Vagina (tissue), 2 donors: ENCODE measurements at places on chromosomes 4 and X.

- no peaks in the 10 kb centered on the region for H3K27me3 ChIP-seq
- H3K4me1 ChIP-seq, result peaks cover 15% of the 10 kb centered on the region
- no peak for DNase-seq
- H3K36me3 ChIP-seq, result no peaks in the 10 kb centered on the region
- no peak overlapping the region for H3K4me3 ChIP-seq
These were observed 2.5 kb downstream of the BMP3 start for GRCh38 chr4:81032771-81033684.

DNA sequence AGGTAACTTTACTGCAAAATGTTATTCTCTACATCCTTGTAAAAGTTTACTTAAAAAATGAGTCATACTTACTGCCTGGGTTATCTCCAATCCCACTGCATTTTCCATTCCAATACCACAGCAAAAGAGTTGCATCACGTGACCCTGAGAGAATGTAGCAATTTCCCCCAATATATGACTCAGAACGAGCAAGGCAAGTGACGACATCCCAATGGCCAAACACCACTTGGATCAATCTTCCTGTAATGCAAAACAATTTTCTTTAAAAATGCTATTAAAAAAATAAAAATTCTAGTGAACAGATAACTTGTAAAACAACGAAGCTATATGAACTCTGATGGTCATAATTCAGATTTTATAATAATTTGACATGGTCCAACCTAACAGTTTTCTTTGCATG is 224.3 kb downstream of the DCLK2 start:
- no peaks in the 10 kb centered on the region for H3K36me3 ChIP-seq
- no peaks in the 10 kb centered on the region for H3K27me3 ChIP-seq
- no peak overlapping the region for H3K27ac ChIP-seq
- no peaks in the 10 kb centered on the region for H3K4me1 ChIP-seq

GRCh38 chrX:14032406-14032805 is 2.7 kb upstream of the GEMIN8 start:
- peaks cover 9% of the 10 kb centered on the region for H3K4me1 ChIP-seq
- no peak for DNase-seq
- peak overlapping the region; percentile 4 for H3K27ac ChIP-seq
- H3K27me3 ChIP-seq, result no peaks in the 10 kb centered on the region
- no peak overlapping the region for H3K4me3 ChIP-seq
- H3K36me3 ChIP-seq, result no peaks in the 10 kb centered on the region

DNA sequence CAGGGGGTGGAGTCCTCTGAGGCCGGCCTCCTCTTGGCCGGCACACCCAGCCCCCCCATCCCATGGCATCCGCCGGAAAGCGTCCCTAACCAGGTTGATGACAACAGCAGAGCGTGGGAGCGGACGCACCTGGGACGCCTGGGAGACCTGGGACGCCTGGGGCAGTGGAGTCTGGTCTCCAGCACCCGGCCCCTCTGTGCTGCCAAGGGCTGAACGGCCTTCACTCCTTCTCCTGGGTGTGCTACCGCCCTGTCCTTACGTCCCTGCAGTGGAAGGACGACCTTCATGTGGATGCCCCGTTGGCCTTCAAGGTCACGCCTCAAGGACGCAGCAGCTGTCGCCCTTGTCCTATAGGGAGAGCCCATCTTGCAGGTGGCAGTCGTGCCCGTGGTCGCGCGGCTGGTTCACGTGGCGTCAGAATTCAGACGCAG is 26.9 kb downstream of the NKX1-1 start:
- no peak for DNase-seq
- H3K4me1 ChIP-seq, result no peaks in the 10 kb centered on the region
- H3K27ac ChIP-seq, result no peak overlapping the region
- peaks cover 10% of the 10 kb centered on the region for H3K36me3 ChIP-seq

GRCh38 chr4:186787536-186787935 is 63.9 kb upstream of the FAT1 start:
- H3K27me3 ChIP-seq, result no peaks in the 10 kb centered on the region
- no peaks in the 10 kb centered on the region for H3K4me1 ChIP-seq
- no peak for DNase-seq
- H3K36me3 ChIP-seq, result no peaks in the 10 kb centered on the region
- no peak overlapping the region for H3K4me3 ChIP-seq

DNA sequence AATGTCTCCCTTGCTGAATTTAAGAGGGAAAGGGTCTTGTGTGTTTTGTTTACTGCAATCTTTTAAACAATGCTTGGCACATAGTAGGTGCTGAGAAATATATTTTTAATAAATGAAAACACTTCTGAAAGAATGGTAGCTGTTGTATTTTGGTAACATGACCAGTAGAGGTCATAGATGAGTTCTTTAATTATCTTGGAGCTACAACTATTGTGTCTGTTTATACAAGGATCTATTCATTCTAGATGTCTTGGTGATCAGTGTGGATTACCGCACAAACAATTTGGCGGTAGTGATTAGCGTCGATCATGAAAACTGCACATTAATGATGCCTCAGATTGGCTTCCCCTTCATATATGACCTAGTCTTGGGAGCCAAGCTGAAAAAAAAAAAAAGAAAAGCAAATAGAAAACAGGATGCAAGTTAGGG is 21.4 kb upstream of the SCRG1 start:
- H3K27ac ChIP-seq, result no peak overlapping the region
- H3K27me3 ChIP-seq, result no peaks in the 10 kb centered on the region
- DNase-seq, result no peak
- no peak overlapping the region for H3K4me3 ChIP-seq
- no peaks in the 10 kb centered on the region for H3K36me3 ChIP-seq

DNA sequence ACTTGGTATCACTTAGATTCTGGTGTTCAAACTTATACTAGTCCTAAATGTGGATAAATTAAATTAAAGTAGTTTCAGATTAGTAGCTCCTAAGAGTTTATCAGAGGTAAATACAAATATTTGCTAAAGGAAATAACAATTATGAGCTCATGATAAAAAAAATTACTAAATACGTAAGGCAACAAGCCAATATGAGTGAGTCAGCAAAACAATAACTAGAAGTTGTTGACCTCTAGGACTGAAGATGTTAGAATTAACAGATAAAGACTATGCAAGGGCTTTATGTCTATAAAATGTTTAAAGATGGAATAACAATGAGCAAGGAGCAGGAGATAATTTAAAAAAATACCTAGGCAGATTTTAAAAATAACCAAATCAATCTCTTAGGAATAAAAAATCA is 195.8 kb downstream of the CLCN4 start:
- no peak for DNase-seq
- H3K27ac ChIP-seq, result no peak overlapping the region
- no peaks in the 10 kb centered on the region for H3K4me1 ChIP-seq
- no peaks in the 10 kb centered on the region for H3K36me3 ChIP-seq
- no peak overlapping the region for H3K4me3 ChIP-seq

GRCh38 chrX:15501506-15501905 is 899 bp downstream of the BMX start:
- H3K27ac ChIP-seq, result no peak overlapping the region
- H3K27me3 ChIP-seq, result no peaks in the 10 kb centered on the region
- H3K4me1 ChIP-seq, result no peaks in the 10 kb centered on the region
- H3K4me3 ChIP-seq, result no peak overlapping the region

- no peaks in the 10 kb centered on the region for H3K4me1 ChIP-seq
- H3K27ac ChIP-seq, result no peak overlapping the region
- no peaks in the 10 kb centered on the region for H3K27me3 ChIP-seq
- no peaks in the 10 kb centered on the region for H3K36me3 ChIP-seq
These were observed 2.3 kb upstream of the SASH3 start for GRCh38 chrX:129777218-129778030.

- peaks cover 20% of the 10 kb centered on the region for H3K4me1 ChIP-seq
- H3K27me3 ChIP-seq, result no peaks in the 10 kb centered on the region
- DNase-seq, result no peak
- no peaks in the 10 kb centered on the region for H3K36me3 ChIP-seq
- no peak overlapping the region for H3K4me3 ChIP-seq
These were observed 28.6 kb upstream of the KIAA0232 start for GRCh38 chr4:6753891-6754290.

- H3K27ac ChIP-seq, result no peak overlapping the region
These were observed 44.7 kb downstream of the SLC10A7 start for GRCh38 chr4:146477054-146477453.

- H3K27me3 ChIP-seq, result no peaks in the 10 kb centered on the region
- no peaks in the 10 kb centered on the region for H3K36me3 ChIP-seq
- H3K27ac ChIP-seq, result no peak overlapping the region
- no peak overlapping the region for H3K4me3 ChIP-seq
These were observed 82.2 kb downstream of the EFHC2 start for GRCh38 chrX:44261286-44261685.

GRCh38 chr4:145720656-145721055 is 40.7 kb downstream of the C4orf51 start:
- no peak for DNase-seq
- H3K4me3 ChIP-seq, result no peak overlapping the region
- no peak overlapping the region for H3K27ac ChIP-seq
- H3K4me1 ChIP-seq, result no peaks in the 10 kb centered on the region

DNA sequence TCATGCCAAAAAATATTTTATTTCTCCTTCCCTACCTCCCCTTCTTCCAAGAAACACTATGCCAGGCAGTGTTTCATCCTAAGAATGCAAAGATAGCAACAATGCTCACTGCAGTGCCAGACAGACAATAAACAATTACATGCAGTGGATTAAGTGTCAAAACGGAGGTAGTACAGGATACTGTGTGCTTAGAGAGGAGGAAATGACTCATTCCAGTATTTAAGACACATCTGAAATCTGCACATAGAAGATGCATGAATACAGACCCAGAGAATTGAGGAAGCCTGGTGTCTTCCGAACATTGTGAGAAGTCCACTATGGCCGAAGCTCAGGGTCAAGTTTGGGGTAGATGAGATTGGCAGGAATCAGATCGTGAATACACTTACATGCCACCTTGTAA is 326.4 kb downstream of the PPP3CA start:
- H3K4me1 ChIP-seq, result peaks cover 26% of the 10 kb centered on the region
- no peaks in the 10 kb centered on the region for H3K36me3 ChIP-seq
- H3K4me3 ChIP-seq, result no peak overlapping the region
- no peak for DNase-seq
- H3K27me3 ChIP-seq, result no peaks in the 10 kb centered on the region

GRCh38 chr4:124322234-124323065 is 390.1 kb downstream of the ANKRD50 start:
- H3K4me3 ChIP-seq, result peak overlapping the region; percentile 7
- H3K4me1 ChIP-seq, result no peaks in the 10 kb centered on the region
- H3K27me3 ChIP-seq, result no peaks in the 10 kb centered on the region
- H3K27ac ChIP-seq, result no peak overlapping the region

DNA sequence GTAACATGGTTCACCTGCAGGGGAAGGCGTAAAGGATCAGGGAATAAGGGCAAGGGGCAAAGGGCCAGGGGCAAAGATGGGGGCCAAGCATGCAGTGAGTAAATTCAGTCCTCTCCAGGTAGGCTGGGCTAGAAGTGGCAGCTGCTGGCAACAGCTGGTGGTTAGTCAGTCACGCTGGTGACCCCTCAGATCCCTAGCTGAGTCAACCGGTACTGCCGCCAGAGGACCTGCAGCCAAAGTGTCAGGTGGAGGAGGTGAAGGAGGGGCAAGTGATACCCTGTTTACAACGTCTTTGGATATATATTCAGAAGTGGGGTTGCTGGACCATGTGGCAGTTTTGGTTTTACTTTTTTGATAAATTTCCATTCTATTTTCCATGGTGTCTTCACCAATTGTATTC is 24.6 kb upstream of the NAP1L2 start:
- H3K27ac ChIP-seq, result no peak overlapping the region
- no peak overlapping the region for H3K4me3 ChIP-seq
- H3K4me1 ChIP-seq, result no peaks in the 10 kb centered on the region
- H3K27me3 ChIP-seq, result no peaks in the 10 kb centered on the region
- no peak for DNase-seq

DNA sequence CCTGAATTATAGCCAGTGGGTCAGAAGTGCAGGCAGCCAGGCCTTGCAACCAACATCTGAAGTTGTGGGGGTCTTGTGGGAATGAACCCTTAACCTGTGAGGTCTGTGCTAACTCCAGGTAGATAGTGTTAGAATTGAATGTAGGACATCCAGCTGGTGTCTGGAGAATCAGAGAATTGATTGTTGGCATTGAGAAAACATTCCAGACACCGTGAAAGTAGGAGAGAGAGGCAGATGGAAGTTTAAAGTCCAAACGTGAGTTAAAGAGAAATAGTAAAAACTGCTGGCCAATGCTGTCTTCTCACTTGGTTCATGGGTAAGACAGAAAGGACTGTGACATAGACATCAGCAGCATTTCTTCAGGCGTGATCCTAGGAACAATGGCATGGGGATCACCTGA is 27.7 kb downstream of the CASP3 start:
- no peak overlapping the region for H3K4me3 ChIP-seq
- no peaks in the 10 kb centered on the region for H3K4me1 ChIP-seq
- no peak overlapping the region for H3K27ac ChIP-seq

DNA sequence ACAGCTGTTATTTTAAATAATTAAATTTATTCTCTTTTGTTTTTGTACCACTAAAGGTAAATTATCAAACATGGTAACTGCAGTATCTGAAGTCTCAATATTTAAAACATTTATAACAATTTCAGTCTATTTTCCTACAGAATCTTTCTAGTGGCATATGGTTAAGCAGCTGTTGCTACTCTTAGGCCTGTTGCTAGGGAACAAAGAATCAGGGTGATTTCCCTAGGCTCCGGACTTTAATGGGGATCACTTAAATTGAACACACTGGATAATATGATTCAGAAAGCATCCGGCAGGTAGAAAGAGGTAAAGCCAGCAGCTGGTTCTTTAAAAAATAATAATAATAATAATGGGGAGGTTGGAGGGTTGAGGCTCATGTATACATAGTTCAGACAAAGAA is 17.6 kb downstream of the FBXO8 start:
- H3K27ac ChIP-seq, result no peak overlapping the region
- H3K4me3 ChIP-seq, result no peak overlapping the region
- H3K4me1 ChIP-seq, result peaks cover 24% of the 10 kb centered on the region

DNA sequence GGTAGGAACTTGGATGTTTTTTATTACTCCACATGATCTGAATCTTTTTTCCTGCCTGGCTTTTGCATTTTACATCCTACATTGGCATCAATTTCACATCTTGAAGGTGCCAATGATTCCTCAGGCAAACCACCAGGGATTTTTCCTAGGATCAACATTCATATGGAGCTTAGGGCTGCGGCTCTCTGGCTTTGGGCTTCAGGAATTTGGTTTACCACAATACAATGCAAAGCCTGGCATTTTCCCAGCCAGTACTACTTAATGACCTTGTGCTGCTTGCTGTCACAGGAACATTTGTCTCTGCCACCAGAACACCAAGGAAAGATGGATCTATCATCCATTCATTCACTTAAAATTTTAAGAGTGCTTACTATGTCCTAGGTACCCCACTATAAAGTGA is 180.7 kb downstream of the PDGFC start:
- no peak overlapping the region for H3K4me3 ChIP-seq
- H3K36me3 ChIP-seq, result no peaks in the 10 kb centered on the region
- no peaks in the 10 kb centered on the region for H3K27me3 ChIP-seq
- no peak overlapping the region for H3K27ac ChIP-seq

DNA sequence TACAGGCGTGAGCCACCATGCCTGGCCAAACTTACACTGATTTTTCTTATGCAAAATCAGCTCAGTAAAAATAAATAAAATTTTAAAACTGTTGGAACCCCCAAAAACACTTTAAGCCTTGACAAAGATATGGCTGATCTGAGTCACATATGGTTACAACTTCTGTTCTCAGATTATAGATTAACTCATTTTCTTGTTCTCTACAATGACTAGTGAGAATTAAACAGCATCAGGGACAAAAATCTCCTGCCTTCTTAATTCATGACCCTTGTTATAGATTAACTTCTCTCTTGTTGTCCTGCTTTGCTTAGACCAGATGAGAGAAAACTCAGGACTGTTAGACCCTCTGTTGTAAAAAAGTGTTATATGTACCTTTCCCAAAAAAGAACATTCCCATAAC is 24.2 kb upstream of the EXOC1L start:
- no peak for DNase-seq
- H3K27me3 ChIP-seq, result no peaks in the 10 kb centered on the region
- H3K4me1 ChIP-seq, result no peaks in the 10 kb centered on the region
- H3K27ac ChIP-seq, result no peak overlapping the region
- H3K4me3 ChIP-seq, result no peak overlapping the region
